ENCODE measurements at places on chromosomes 12 and 14. TPM values are rescaled to one million over a fixed set of nuclear protein-coding genes. Genes with fewer than 3 reads are reported as not detected.

DNA sequence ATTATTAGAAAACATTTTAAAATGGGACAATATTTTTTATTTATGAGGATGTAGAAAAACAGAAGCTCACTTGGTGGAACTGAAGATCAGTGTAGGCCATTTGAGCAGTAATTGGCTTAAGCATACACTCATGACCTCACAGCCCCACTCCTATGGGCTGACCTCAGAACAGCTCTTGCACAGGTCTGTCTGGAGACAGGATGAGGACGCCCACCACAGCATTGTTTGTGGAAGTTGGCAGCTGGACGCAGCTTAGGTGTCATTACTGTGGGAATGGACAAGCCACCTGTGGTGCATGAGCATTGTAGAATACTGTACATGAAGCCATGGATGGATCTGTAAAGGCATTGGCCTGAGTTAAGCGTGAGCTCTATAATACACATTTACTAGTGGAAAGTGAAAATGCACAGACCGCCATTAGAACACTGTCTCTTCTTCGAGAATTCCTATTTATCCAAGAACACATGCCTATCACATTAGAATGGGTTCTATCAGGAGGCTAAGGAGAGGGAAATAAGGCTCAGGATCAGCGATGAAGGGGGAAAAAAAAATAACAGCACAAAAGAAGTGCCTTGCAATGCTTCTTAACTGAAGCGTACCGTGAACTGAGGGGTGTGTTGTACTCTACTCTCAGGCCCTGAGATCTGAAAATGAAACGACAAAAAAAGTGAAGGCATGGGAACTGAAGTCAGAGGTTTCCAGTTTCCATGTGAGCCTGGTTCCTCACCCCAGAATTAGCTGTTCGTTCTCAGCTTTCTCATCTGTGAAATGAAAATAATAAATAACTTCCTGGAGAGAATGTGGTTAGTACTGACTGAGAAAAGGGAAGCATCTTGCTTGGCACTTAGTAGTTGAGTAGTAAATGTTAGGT is 33.6 kb downstream of the KCNA1 start:
- H3K4me1 ChIP-seq = no peaks in the 10 kb centered on the region
- DNase-seq = no peak

DNA sequence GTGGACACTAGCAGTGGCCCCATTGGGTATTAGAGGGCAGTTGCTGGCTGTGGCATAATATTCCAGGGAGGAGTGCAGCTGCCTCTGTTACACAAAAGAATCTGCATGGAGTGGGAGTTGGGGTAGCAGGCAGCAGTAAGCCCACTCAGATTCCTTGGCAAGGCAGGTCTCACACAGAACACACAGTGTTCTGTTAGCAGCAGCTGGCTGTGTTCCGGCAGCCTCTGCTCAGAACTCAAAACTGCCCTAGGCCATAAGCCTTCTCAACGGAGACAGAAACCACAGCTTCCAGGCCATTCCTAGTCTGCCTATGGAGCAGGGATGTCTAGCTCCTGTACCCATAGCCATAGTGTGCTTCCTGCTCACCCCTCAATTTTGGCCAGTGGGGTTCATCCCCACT is 1085.4 kb downstream of the SLC6A15 start:
- no peak overlapping the region for H3K27ac ChIP-seq
- no peak for DNase-seq
- no peaks in the 10 kb centered on the region for H3K4me1 ChIP-seq

DNA sequence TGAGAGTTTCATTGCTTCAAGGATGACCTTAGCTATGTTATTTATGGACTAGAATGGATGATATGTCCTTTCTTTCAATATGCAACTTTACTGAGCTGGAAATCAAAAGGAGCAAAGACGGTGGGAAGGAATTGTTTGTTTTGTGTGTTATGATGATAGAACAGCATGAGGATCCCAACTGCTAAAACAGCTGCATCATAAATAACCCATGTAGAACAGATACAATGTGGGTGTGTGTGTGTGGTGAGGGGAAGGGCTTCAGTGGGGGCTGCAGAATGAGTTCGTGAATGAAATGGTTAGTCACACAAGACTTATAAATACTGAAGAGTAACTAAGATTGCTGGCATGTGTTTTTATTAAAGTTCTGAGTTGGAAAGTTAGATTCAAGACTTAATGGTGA is 80.1 kb downstream of the DACT1 start:
- H3K4me3 ChIP-seq = no peak overlapping the region
- H3K27ac ChIP-seq = no peak overlapping the region
- H3K27me3 ChIP-seq = no peaks in the 10 kb centered on the region
- no peak for DNase-seq

GRCh38 chr14:70753518-70753953 is 55.8 kb downstream of the MAP3K9 start:
- H3K4me1 ChIP-seq = no peaks in the 10 kb centered on the region
- no peak overlapping the region for H3K27ac ChIP-seq
- no peak for DNase-seq
- H3K36me3 ChIP-seq = peaks cover under 1% of the 10 kb centered on the region
- H3K27me3 ChIP-seq = no peaks in the 10 kb centered on the region

DNA sequence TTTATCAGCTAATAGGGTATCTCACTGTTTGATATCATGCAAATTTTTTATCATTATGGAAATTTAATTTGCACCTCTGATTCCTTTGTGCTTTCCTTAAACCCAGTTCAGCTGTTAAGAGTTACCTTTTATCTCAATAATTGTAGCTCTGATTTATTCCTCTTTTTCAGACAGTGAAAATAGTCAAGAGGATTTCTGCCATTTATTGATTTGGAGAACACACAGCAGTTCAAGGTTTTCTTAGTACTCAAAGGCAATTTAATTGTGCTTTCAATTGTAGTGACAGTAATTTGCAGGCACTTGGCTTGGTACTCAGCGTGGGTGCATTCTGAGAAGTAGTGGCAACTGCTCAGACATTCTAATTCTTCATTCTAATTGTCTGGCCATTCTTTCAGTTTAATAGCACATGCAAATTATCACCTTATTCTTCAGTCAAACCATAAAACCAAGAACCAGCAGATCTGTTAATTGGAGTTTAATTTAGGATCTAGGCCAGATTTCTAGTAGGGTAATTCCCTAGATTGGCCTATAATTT is 709.3 kb downstream of the RPS29 start:
- no peak overlapping the region for H3K4me3 ChIP-seq
- H3K27ac ChIP-seq = no peak overlapping the region
- no peaks in the 10 kb centered on the region for H3K4me1 ChIP-seq
- DNase-seq = no peak
- H3K27me3 ChIP-seq = no peaks in the 10 kb centered on the region

- H3K4me3 ChIP-seq = no peak overlapping the region
- H3K27me3 ChIP-seq = no peaks in the 10 kb centered on the region
- DNase-seq = no peak
Observed at GRCh38 chr12:131449027-131449426, 261.9 kb upstream of the SFSWAP start.

DNA sequence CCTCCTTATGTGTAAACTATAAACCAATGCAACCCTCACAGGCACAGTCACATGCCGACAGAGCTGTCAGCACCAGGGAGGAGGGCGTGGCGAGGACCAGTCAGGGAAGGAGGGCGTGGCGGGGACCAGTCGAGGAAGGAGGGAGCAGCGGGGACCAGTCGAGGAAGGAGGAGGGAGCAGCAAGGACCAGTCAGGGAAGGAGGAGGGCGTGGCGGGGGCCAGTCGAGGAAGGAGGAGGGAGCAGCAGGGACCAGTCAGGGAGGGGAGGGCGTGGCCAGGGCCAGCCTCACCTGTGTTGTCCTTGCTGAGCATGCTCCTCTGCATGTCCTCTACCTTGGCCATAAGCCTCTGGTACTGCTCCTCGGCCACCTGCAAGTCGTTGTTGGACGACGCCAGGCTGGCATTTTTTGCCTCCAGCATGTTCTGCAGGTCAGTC is 24.2 kb downstream of the GOLGA3 start:
- no peak overlapping the region for H3K27ac ChIP-seq
- peaks cover 55% of the 10 kb centered on the region for H3K36me3 ChIP-seq
- H3K4me3 ChIP-seq = no peak overlapping the region
- H3K27me3 ChIP-seq = no peaks in the 10 kb centered on the region

- no peak overlapping the region for H3K4me3 ChIP-seq
- no peaks in the 10 kb centered on the region for H3K27me3 ChIP-seq
- H3K27ac ChIP-seq = no peak overlapping the region
Observed at GRCh38 chr12:124184456-124184855, 110.4 kb upstream of the RFLNA start.

DNA sequence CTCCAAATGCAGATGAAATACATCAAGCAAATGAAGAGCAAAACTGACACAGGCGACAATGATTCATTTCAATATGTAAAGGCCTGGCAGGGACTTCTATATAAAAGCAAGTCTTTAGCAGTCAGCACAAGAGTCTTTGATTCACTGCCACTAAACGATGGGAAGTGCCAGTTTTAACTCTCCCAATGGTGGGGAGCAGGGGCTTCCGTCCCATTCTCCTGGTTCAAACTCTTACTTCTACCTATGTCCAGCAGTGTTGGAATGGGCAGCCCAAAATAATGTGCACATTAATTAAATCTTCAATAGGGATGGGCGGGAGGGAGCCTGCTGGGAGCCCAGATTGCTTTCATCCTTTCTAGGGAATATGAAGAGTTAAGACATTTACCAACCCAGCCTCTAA is 97.5 kb upstream of the MDM1 start:
- H3K27ac ChIP-seq = no peak overlapping the region
- no peak overlapping the region for H3K4me3 ChIP-seq
- H3K4me1 ChIP-seq = no peaks in the 10 kb centered on the region
- DNase-seq = no peak

DNA sequence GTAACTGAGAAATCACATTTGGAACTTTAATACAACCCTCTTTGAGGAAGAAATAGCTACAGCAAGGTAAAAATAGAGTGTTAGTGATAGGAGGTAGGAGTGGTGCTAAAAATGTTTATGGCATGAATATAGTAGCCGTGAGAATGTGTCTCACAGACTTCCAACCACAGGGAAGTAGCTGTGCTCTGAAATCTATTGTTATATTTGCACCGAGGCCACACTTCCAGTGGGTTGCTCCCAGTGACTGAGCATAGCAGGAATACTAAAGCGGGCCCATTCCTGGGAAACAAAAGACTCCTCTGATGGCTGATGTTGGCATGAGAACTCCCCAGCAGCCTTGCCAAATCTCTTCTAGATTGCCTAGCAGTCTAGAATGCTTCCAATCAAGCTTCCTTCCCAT is 174.1 kb upstream of the PLXNC1 start:
- no peak overlapping the region for H3K27ac ChIP-seq
- no peak overlapping the region for H3K4me3 ChIP-seq
- no peak for DNase-seq
- no peaks in the 10 kb centered on the region for H3K4me1 ChIP-seq

GRCh38 chr12:42757624-42758119 is 168.1 kb upstream of the PRICKLE1 start:
- H3K4me1 ChIP-seq = no peaks in the 10 kb centered on the region
- no peak overlapping the region for H3K27ac ChIP-seq
- H3K27me3 ChIP-seq = no peaks in the 10 kb centered on the region
- no peak overlapping the region for H3K4me3 ChIP-seq
- no peak for DNase-seq
- H3K36me3 ChIP-seq = no peaks in the 10 kb centered on the region

GRCh38 chr14:68544081-68544892 is 248.6 kb downstream of the ZFP36L1 start:
- no peak overlapping the region for H3K4me3 ChIP-seq
- no peaks in the 10 kb centered on the region for H3K4me1 ChIP-seq
- H3K27me3 ChIP-seq = no peaks in the 10 kb centered on the region
- H3K27ac ChIP-seq = no peak overlapping the region

DNA sequence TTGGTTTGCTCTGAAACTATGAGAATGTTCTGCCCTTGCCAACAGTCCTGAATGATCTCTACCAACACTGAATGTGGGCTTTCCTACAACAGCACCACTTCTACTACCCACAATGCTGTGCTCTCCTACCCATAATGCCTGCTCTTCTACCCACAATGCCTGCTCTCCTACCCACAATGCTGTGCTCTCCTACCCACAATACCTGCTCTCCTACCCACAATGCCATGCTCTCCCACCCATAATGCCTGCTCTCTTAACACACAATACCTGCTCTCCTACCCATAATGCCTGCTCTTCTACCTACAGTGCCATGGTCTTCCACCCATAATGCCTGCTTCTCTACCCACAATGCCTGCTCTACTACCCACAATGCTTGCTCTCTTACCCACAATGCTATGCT is 92.3 kb downstream of the KCNK13 start:
- DNase-seq = no peak
- H3K4me3 ChIP-seq = no peak overlapping the region
- H3K4me1 ChIP-seq = no peaks in the 10 kb centered on the region
- H3K36me3 ChIP-seq = no peaks in the 10 kb centered on the region
- H3K27me3 ChIP-seq = no peaks in the 10 kb centered on the region

DNA sequence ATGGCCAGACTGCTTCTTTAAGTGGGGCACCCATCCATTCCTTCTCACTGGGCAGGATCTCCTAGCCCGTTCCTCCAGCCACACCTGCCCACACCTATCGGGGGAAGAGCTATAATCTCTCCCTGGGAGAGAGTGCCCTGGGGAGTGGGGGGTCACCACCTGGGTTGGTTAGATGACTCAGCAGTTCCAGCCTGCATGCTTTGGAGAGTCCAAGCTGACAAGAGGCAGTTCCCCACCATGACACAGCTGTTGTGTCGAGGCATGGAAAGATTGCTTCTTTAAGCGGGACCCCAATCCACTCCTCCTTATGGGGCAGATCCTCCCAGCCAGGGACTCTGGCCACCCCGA is 52.6 kb upstream of the PPFIA2 start:
- no peaks in the 10 kb centered on the region for H3K4me1 ChIP-seq
- DNase-seq = no peak
- H3K27ac ChIP-seq = no peak overlapping the region
- H3K27me3 ChIP-seq = no peaks in the 10 kb centered on the region
- H3K36me3 ChIP-seq = no peaks in the 10 kb centered on the region

- no peaks in the 10 kb centered on the region for H3K27me3 ChIP-seq
- H3K36me3 ChIP-seq = no peaks in the 10 kb centered on the region
- H3K4me1 ChIP-seq = no peaks in the 10 kb centered on the region
- DNase-seq = no peak
Observed at GRCh38 chr12:119730381-119730780, 62.4 kb downstream of the PRKAB1 start.

DNA sequence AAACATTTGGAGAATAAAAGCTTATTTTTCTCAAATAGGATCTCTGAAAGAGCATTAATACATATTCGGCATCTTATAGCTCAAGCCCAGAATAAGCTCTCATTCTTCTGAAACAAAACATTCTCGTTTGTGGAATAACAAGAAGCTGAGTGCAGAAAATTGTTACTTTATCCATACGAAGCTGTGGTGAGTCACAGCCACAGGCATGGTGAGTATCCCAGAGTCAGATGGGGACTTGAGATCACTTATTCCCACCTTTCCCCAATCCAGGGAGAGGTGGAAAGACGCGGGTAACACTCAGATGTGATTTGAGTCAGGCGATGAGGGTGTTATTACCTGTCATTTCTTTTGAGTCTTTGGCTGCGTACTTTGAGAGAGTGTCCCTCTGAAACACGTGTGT is 214.6 kb upstream of the TMEM132C start:
- no peaks in the 10 kb centered on the region for H3K27me3 ChIP-seq
- H3K4me3 ChIP-seq = no peak overlapping the region
- H3K4me1 ChIP-seq = no peaks in the 10 kb centered on the region

The IQSEC3 gene
- total RNA-seq = 0.88 TPM

The TEX52 gene
- not detected for total RNA-seq

The CRIP2 gene
- 2.7 TPM for total RNA-seq

The GPR65 gene
- 16.1 TPM for total RNA-seq

The TBC1D30 gene
- total RNA-seq = 1.7 TPM

The A2ML1 gene
- total RNA-seq = not detected

The IL31 gene
- 4.1 TPM for total RNA-seq

The REP15 gene
- 0.35 TPM for total RNA-seq

The CCDC38 gene
- total RNA-seq = 0.24 TPM

The WNT1 gene
- total RNA-seq = not detected

The MYF5 gene
- not detected for total RNA-seq

The MDGA2 gene
- not detected for total RNA-seq

Data from CD8-positive, alpha-beta memory T cell (primary cell).